ENCODE measurements at places on chromosomes 5 and 9.

- peak; percentile 3 for DNase-seq
Measured at GRCh38 chr9:79902825-79903600, 331.2 kb downstream of the TLE4 start.

- no peak for DNase-seq
Measured at GRCh38 chr9:20188616-20189369, 400.0 kb upstream of the SLC24A2 start.

DNA sequence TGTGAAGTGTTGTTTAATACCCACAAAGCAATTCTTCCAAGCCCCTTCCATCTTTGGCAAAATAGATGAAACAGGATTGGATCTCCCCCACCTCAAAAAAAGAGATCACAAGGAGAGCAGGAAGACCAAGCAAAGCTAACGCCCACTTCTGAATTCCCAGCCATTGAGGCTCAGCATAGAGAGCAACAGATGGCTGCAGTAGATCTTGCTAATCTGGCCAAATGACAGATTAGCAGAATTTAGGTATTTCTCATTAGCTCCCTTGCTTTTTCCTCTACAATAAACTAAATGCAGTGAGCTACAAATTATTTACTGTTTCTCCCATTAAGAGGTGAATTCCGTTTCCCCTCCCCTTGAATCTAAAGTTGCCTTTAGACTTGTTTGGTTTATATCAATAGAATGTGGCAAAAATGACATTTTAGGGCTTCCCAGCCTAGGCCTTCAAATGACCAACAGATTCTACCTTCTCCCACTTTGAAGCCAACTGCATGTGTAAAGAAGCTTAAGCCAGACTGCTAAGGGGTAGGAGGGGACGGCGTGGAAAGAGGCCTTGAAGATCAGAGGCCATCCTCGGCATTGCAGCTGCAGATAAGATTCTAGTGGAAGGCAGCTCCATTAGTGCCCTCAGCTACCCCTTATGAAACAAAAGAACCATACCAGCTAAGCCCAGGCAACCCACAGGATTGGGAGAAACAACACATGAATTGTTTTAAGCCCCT, 56.8 kb upstream of the CPEB4 start:
- DNase-seq: no peak

- DNase-seq: no peak
Measured at GRCh38 chr9:311841-312240, 97.2 kb downstream of the DOCK8 start.

DNA sequence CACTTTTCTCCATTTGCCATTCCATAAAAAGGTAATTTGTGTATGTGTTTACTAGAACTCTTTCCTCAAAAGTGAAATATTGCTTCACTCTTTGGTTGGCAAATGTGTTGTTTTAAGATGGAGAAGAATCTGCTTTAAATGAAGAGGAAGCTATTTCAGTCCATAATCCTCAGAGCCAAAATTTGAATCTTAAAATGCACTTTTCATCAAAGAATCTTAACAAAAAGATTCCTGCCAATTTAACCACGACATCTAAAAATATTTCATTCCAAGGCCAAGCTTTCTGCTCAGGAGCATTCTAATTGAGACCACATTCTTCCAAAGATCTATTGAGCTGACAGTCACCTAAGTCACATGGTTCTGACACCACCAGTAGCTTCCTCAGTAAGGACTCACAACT, 7.5 kb downstream of the GABRB2 start:
- DNase-seq: no peak

GRCh38 chr5:137360607-137361006, 138.5 kb downstream of the SPOCK1 start:
- DNase-seq: peak; percentile 54

- no peak for DNase-seq
Measured at GRCh38 chr5:58800861-58801540, 218.1 kb downstream of the RAB3C start.

GRCh38 chr5:36607114-36607571, 737 bp downstream of the SLC1A3 start:
- DNase-seq: peak; percentile 59

DNA sequence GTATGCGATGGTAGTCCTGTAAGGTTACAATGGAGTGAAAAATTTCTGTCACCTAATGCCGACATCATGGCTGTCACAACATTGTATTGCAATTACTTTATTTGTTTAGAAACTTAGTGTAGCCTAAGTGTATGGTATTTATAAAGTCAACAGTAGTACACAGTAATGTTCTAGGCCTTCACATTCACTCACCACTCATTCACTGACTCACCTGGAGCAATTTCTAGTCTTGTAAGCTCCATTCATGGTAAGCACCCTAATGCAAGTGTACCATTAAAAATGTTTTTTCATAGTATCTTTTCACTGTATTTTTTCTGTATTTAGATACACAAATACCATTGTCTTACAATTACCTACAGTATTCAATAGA, 58.5 kb downstream of the ATP10B start:
- no peak for DNase-seq

DNA sequence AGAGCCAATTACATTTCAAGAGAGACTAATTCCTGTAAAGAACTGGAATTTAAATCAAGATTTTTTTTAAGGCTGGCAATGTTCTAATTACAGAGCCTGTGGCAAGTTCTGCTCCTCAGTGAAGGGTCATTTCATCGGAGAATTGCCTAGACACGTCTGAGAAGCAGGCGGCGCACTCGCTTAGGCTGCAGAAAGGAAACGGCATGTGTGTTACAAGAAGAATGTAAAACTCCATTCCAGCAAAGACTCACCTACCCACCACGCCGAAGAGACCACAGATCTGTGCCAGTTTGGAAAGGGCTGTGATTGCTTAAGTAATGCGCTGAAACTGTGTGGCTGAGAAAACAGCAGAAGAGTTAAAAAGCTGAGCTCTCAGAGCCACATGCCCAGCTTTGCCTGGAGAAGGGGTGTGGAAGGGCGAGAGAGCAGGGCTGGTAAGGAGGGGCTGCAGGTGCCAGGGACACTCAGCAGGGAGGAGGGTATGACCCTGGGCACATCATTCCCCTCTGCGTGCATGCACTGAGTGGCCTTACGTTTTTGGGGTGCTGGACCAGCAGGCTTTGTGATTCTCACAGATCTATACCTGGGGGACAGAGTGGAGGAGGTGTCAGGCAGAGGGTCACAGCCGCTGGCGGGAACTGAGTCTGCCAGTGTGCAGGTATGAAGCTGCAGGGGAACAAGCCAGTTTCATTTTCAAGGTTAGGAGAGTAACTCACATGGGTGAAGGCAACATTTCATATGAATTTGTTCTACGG, 17.8 kb upstream of the SLC25A51 start:
- peak; percentile 74 for DNase-seq

DNA sequence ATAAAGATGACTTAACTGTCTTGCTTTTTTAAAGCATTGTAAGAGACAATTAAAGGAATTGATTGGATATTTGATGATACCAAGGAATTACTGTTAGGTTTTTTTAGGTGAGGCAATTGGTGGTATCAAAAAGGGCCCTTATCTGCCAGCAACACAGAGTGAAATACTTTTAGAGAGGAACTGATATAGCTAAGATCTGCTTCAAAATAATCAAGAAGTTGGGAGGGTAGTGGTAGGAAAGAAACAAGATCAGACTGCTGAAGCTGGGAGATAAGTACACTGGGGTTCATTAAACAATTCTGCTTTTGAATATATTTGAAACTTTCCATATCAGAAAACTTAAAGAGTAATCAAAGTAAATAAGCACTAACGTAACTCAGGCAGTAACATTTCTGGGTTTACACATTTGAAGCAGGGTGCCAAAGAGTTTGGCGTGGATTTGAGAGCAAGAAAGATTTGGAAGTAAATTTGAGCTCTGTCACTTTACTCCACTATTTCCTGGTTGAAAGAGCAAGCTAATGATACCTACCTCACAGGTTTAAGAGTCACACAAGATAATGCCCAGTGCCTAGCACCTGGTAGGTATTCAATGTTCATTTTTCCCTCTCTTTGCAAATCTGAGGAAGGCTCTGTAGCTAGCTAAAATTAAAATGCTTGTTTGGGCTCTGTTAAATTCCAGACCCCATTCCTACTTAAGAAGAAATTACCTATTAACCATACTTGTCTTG, 6.9 kb downstream of the ERMP1 start:
- DNase-seq: no peak

GRCh38 chr5:80590766-80591165, 20.7 kb upstream of the ANKRD34B start:
- no peak for DNase-seq

GRCh38 chr5:378301-378891, 56.9 kb downstream of the AHRR start:
- DNase-seq: peak; percentile 68

DNA sequence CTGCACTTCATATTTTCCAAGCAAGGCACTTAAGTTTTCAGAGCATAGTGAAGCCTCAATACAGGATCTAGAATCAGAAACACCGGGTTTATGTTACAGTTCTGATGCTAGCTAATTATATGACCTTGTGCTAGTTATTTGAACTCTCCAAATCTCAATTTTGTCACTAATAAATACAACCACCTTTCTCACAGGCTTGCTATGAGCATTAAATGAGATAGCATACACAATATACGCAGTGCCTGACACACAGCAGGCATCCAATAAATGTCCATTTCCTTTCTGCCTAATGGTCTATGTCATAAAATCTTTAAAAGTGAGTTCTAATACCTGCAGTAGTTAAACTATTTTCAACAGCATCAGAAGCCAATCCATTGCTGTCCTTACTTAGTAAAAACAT, 32.9 kb downstream of the NADK2 start:
- no peak for DNase-seq

- peak; percentile 87 for DNase-seq
Measured at GRCh38 chr9:95778957-95779356, 96.5 kb upstream of the ERCC6L2 start.

DNA sequence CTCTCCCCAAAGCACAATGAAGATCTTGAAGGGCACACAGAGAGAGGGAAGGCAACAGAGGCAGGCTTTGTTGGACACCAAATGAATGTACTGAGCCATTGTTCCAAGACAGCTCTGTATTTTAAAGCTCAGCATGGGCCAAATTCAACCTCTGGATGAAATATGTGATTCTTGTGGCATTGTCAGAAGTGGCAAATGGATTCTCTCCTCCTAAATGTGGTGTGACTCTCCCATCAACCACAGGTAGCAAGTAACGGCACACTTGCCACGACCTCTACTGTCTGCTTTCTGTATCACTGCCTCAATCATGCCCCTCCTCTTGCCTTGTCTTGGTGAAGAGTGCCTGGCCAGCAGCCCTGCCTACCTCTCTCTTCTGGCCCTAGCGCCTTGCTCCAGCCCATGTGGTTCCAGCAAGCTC, 6.1 kb upstream of the MOB3B start:
- DNase-seq: no peak

GRCh38 chr5:153350175-153350883, 140.1 kb upstream of the GRIA1 start:
- peak; percentile 28 for DNase-seq

DNA sequence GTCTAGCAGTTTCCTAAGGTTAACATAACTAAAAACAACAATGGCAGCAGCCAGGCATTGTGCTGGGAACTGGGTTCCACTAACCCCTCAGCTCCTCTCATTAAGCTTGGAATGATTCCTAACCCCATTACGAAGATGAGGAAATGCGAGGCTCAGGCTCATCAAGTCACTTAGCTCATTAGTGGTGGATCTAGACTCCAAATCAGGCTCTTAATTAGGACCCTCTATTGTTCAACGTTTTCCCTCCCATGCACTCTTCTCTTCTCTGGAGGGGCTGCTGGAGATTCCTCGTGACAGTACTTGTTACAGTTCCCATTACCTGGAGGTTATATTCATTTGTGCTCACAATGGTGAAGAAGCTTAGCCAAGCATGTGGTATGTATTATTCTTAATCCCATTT, 6.5 kb downstream of the TAS2R1 start:
- DNase-seq: no peak

DNA sequence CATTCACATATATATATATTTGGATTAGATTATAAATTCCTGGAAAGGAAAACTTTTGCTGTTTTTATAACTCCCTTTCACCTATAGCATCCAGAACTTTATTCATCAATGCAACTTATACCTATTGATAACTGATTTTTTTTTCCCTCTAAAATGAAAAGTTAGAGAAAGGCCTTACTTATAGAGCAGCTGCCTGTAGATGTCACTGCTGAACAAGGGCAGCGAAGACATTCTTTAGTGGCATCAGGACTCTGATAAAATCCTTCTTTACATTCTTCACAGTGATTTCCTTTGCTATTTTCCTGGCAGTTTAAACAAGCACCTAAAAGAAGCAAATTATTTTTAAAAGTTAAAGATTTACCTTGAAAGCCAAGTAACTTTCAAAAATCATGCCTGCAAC, 32.3 kb upstream of the CDK5RAP2 start:
- DNase-seq: no peak

GRCh38 chr5:36694351-36694750, 87.9 kb downstream of the SLC1A3 start:
- no peak for DNase-seq

DNA sequence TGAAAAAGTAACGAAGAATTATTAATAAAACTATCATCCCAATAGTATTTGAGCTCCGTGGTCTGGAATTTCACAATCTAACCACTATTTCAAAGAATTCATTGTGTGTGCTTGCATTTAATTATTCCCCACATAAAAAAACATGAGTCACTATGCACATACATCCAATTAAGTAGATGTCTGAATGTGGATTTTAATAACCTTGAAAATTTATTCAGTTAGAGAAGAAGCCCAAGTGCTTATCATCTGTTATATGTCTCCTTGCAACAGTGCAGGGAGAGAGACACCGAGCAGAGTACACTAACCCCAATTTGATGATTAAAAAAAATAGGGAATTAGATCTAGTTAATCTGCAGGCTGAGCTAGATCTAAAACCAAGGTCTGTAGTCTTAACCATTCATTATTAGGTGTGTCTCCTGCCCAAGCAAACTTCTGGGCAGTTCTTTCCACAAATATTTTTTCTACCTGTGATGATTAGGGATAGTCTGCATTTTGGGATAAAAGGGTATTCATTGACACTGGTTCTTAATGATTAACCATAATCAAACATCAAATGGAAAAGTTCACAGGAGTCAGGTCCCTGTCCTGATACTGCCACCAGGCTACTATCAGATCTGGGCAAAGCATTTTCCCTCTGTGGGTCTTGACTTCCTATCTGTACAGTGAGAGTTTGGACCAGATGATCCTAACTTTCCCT, 164.2 kb downstream of the GRIA1 start:
- DNase-seq: peak; percentile 88

DNA sequence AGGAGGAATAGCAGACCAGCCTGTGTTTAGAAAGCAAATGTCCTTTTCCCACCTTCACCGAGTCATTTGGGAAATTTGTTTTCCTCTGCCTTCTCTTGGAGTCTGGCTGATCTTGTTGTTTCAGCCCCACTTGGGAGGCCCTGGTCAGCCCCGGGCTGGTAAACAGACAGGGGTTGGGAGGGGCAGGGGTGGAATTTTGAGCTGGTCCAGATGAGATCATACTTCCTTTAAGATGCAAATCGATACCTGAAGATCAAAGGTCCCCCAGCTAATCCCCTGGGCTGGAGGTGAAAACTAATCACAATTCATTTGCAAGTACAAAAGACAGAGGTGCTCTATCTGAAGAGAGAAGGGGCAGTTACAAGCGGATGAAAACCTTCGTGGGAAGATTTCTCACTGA, 118.4 kb downstream of the PAPPA start:
- no peak for DNase-seq

GRCh38 chr5:90226433-90227099, 183.0 kb downstream of the CETN3 start:
- DNase-seq: peak; percentile 6

- peak; percentile 46 for DNase-seq
Measured at GRCh38 chr5:66987126-66987525, 209.5 kb downstream of the CD180 start.

- no peak for DNase-seq
Measured at GRCh38 chr5:140420665-140421361, 19.2 kb downstream of the ANKHD1 start.
